Activated T-helper 1 cell treated with Interleukin-2 at 50 U/mL for 16 hours (primary cell): ENCODE measurements at places on chromosomes 6 and 20.

DNA sequence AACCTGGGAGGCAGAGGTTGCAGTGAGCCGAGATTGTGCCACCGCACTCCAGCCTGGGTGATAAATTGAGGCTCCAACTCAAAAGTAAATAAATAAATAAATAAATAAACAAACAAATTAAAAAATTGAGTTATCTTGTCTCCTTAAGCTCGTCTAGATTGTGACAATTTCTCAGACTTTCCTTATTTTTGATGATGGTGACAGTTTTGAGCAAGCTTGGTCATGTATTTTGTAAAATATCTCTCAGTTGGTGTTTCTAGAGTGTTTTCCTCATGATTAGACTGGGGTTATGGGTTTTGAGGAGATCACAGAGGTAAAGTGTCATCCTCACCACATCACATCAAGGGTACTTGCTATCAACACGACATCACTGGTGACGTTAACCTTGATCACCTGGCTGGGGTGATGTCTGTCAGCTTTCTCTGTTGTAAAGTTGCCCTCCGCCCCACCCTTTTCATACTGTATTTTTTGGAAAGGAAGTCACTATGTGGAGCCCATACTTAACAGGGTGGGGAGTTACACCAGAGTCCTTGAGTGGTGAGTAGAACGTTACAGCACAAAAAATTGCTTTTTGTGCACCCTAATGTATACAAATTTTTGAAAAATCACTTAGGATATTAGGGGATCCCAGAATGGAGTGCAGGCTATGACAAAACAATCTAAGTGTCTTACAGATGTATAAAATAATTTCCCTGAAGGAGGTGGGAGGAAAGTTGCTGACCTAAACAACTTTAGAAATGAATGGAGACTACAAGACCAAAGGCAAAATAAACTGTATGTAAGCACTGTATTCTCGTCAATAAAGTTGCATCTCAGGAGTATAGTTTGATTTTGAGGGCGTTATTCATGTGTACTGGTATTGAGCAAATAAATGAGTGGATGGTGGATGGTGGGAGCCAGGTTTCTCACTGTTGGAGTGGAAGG lies 116.4 kb upstream of the SGK1 start:
- no peak for DNase-seq

DNA sequence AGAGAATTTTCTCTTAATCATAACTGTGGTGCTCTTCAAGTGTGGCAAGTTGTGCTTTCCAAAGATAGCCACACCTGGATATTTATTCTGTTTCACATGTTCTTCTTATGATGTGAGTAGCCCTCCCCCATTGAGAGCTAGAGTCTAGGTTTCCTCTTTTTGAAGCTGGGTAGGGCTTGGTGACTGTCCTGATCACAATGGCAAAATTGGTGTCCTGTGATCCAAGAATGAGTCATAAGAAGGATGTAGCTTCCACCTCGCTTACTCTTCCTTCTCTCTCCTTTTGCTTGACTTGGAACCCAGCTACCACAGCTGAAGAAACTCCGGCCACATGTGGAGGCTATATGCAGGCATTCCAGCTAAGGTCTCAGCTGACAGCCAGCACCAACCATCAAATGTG lies 7.4 kb upstream of the IGF2R start:
- DNase-seq = no peak

GRCh38 chr6:13848522-13849150 lies 34.3 kb upstream of the MCUR1 start:
- no peak for DNase-seq

DNA sequence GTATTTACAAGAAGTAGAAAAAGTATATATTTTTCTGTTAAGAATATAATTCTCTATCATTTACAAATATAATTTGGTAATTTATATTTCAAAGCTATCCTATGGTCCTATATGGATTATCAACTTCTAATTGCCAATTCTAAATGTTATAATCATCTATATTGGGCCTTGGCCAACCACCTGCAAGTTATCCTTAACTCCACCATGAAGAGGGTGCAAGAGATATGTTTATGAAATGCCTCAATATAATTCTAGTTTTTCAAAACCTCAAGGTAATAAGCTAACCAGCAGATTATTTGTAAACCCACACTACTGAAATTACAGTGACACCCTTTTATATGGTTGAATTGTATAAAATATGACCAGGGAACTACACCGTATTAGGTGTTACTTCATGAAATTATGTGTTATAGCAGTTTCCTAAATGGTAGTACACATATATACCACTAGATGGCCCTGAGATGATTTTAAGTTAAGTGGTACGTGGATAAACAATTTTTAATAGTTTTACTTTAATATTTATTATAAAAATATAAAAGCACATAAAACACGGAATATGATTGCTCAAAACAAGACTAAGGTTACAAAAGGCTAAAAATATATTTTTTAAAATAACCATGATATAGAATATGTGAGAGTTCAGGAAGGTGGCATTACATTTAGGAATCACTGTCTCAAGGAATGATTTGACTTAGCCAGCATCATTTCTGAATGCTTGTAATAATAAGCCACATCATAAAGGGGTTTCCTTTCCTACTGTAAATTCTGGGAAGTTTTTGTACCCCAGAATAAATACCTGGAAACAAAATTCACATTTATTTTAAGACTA lies 9.8 kb upstream of the PNISR start:
- DNase-seq = no peak

GRCh38 chr6:122621638-122622037 lies 11.4 kb downstream of the PKIB start:
- DNase-seq = no peak

DNA sequence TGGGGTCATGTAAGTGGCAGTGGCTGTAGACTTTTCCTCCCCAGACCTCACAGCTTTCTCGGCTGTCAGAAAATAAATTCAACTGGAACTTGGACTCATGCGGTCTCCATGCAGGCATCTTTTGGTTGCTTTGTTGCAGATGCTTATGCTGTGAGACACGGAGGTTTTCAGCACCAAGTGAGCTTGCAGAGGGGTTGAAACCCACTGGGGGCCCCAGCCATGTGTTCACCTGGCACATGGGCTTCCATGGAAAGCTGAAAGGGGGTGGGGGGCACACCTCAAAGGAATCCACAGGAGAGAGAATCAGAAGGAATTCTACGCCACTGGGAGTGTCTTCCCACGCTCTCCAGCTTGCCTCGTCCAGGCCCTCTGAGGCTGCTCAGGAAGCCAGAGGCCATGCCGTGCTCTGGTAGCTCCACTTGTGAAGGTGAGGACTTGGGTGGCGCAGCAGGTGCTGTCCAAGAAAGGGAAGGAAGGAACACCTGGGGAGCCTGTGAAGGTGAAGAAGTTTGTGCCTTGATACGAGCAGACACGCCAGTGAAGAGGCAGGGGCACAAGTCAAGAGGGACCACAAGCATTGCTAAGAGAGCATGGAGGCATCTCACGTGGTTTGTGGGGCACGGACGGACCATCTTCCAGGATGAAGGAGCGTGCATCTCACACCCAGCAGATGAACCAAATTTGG lies 134.3 kb upstream of the PMEPA1 start:
- DNase-seq = no peak

- DNase-seq = no peak
These were observed 13.1 kb downstream of the DNPH1 start for GRCh38 chr6:43216200-43216599.

GRCh38 chr6:109794201-109794923 lies 103.3 kb downstream of the FIG4 start:
- DNase-seq = no peak

- DNase-seq = no peak
These were observed 280.6 kb downstream of the FARS2 start for GRCh38 chr6:5541751-5542432.

DNA sequence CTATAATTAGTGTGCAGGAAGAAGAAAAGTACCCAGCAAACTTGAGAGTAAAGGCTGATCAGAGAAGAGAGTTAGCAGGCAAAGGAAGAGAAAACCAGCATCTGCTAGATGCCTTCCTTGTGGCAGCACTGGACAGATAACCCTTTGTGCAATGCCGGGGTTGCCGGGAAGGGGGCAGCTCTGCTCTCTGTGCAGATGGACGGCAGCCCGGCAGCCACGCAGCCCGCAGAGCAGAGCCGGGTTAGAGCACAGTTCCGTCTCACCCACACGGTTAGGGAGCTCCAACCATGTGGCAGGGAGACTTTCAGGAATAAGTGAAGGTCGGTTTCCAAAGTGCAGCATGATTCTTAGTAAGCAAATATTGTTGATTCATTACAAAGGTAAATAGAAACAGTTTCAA lies 80.0 kb upstream of the RPS6KA2 start:
- DNase-seq = no peak

DNA sequence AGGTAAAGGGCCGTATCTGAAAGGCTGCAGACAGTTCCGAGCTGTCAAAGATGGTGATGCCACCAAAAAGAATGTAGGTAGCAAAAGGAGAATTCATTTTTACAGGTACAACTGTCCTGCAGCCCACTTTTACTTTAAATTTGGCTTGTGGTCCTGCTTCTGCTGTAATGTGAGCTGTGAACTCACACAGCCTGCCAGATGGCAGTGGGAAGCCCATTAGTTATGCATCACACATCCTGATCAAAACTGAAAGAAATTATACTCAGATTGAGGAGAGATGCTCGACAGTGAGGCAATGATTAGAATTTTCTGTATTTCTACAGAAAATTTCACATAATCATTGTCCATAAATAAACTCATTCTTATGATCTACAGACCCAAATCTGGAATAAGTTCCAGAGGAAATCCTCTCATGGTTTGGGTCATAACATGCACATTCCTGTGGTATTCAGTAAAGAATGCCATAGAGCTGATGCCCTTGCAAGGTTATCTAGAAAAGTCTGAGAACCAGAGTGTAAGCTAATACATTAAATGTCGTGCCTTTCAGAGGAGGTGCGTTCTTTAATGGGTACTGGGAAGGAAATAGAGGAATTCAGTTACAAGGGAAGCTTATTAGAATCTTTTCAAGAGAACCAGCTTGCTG lies 23.9 kb upstream of the E2F3 start:
- DNase-seq = no peak

- DNase-seq = no peak
These were observed 172.0 kb upstream of the NRSN1 start for GRCh38 chr6:23953976-23954375.

DNA sequence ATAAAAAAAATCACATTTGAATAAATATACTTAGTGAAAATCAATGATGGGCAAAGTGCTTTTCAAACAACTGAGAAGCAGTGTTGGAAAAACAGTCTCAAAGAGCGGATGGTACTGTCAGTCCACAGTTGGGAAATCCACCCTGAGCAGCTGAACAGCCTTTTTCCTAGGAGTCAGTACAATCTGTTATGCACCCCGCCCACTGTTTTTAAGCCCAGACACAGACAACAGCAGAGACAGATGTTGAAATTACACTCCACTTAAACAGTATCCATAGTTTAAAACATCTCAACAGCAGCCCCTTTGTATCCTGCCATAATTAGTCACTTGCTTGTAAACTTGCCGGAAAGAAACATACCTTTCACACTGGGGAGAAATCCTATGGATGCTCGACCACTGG lies 372 bp downstream of the KIAA0408 start:
- DNase-seq = no peak

DNA sequence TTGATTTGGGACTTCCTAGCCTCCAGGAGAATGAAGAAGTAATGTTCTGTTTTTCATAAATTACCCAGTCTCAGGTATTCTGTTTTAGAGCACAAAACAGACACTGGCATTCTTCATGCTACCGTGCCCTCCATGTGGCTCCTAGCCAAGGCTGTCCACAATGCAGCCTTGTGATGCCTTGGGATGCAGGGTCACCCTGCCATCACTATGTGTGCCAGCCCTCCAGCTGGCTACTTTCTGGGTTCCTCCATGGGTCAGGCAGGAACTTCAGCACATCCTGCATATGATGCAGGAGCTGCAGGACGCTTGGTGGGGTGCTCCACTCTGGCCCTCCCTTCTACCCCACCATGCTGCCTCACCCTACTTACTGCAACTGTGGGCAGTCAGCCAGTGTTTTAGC lies 38.0 kb upstream of the FAM50B start:
- DNase-seq = no peak

DNA sequence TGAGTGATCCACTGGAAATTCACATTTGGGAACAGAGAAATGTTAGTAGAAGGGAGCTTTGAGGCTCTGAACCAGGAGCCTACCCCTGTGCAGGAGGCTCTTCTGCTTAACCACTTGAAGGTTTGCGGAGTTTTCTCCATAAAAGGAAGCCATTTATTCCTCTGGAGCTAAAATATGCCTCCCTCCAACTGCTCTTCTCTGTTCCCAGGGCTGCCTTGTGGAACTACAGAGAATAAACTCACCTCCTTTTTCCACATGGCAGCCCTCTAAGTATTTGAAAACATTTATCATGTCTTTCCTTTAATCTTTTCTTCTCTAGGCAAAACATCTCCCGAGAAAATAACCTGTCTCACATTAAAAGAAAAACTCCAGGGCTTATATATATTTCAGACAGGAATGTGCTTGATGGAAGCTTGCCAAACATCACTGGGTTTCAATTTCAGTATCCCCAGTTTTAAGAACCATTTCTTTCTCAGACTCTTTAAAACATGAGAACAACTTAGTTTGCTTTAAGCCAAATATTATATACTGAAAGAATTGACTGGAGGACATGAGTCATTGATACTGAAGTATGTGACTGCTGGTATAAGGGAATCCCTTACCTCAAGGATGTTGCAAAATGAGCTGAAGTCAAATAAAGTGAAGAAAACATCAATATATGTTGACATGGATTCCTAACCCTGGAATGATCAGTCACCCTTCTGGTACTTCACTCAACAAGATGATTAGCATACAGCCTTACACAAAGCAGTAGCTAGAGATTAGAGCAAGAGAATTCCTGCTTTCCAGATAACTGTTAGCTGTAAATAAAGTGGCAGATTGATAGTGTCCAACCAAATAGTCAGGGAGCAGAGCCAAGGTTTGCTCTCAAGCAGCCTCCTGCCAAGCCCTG lies 74.0 kb downstream of the ZBTB2 start:
- no peak for DNase-seq

GRCh38 chr20:36572701-36573102 lies 695 bp upstream of the TGIF2 start:
- DNase-seq = peak; percentile 42

DNA sequence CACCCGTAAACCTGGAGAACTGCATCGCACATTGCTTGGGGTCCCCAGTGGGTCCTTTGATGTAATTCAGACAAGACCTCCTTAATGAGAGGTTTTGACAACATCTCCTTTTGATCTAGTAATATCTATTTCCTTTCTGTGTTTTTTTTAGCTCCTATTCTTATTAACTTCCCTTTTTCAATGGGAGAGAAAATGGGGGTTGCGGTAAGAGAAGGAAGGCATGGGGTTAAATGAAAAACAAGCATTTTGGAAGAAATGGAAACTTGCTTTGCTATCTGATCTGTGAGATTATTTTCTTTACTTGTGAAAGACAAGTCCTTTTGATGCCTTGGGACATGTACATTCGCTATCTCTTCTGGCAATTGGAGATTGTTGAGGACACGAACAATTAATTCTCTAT lies 418.6 kb upstream of the MAN1A1 start:
- no peak for DNase-seq
